ENCODE measurements at places on chromosomes 16 and 17. TPM values are rescaled to one million over a fixed set of nuclear protein-coding genes. Genes with fewer than 3 reads are reported as not detected.

DNA sequence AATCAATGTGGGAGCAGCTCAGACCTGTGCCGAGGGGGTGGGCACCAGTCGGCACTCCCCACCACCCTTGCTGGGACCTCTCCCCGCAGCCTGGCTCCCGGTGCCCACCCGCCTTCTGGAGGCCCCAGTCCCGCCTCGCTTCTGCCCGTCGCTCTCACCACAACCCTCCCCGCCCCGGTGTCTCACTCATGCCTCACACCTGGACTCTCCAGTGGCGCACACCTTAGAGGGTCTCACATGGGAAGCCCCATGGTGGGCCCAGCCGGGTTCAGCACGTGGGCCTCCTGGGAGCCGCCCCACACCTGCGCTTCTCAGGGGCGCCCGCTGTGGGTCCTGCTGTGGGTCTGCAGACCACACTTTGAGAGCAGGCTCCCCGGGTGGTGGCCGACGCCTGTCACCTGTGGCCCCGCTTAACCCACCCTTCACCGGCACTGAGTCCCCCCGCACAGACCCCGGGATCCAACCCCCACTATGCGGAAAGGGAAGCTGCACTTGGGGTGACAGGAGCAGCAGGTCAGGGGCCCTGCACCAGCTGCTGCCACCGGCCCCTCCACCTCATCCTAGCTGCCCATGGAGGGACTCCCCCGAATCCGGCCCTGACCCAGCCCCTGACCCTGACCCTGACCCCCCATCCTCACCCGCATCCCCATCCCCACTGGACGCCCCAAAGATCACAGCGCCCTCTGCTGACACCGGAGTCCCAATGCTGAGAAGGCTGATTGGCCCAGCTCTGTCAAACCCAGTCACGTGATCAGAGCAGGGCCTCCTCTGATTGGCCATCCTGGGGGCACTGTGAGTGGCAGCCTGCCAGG, 27.4 kb upstream of the SLC38A10 start:
- no peaks in the 10 kb centered on the region for H3K27me3 ChIP-seq
- no peak overlapping the region for H3K27ac ChIP-seq
- H3K36me3 ChIP-seq, result no peaks in the 10 kb centered on the region
- no peak overlapping the region for H3K4me3 ChIP-seq

Gene HLF
- total RNA-seq, result 31.8 TPM

- H3K36me3 ChIP-seq, result no peaks in the 10 kb centered on the region
- H3K27ac ChIP-seq, result no peak overlapping the region
- DNase-seq, result peak; percentile 69
- no peak overlapping the region for H3K4me3 ChIP-seq
- no peaks in the 10 kb centered on the region for H3K27me3 ChIP-seq
These were observed 41.7 kb upstream of the JPH3 start for GRCh38 chr16:87560428-87561199.

GRCh38 chr17:27520491-27521185, 64.4 kb downstream of the KSR1 start:
- H3K4me1 ChIP-seq, result peaks cover 16% of the 10 kb centered on the region
- H3K4me3 ChIP-seq, result no peak overlapping the region
- no peaks in the 10 kb centered on the region for H3K27me3 ChIP-seq
- no peak overlapping the region for H3K27ac ChIP-seq

GRCh38 chr17:50238601-50239280, 35.5 kb upstream of the TMEM92 start:
- DNase-seq, result no peak
- no peak overlapping the region for H3K4me3 ChIP-seq
- H3K27me3 ChIP-seq, result no peaks in the 10 kb centered on the region
- H3K36me3 ChIP-seq, result no peaks in the 10 kb centered on the region
- H3K4me1 ChIP-seq, result no peaks in the 10 kb centered on the region
- H3K27ac ChIP-seq, result no peak overlapping the region

Gene HAP1
- total RNA-seq, result 0.58 TPM

- H3K4me1 ChIP-seq, result peaks cover 18% of the 10 kb centered on the region
- H3K4me3 ChIP-seq, result peak overlapping the region; percentile 49
- H3K27me3 ChIP-seq, result no peaks in the 10 kb centered on the region
- no peak overlapping the region for H3K27ac ChIP-seq
These were observed 31.4 kb downstream of the ACTG1 start for GRCh38 chr17:81481073-81481799.

Gene RCVRN
- 0.17 TPM for total RNA-seq

- no peak overlapping the region for H3K4me3 ChIP-seq
- no peaks in the 10 kb centered on the region for H3K4me1 ChIP-seq
- no peaks in the 10 kb centered on the region for H3K27me3 ChIP-seq
These were observed 627.6 kb downstream of the MAF start for GRCh38 chr16:78972986-78973385.

Gene CACNG3
- total RNA-seq, result not detected

GRCh38 chr16:4743226-4743878, 9.0 kb downstream of the DNAAF8 start:
- no peak for DNase-seq
- H3K27me3 ChIP-seq, result no peaks in the 10 kb centered on the region
- no peak overlapping the region for H3K27ac ChIP-seq
- H3K36me3 ChIP-seq, result no peaks in the 10 kb centered on the region
- no peak overlapping the region for H3K4me3 ChIP-seq
- no peaks in the 10 kb centered on the region for H3K4me1 ChIP-seq

DNA sequence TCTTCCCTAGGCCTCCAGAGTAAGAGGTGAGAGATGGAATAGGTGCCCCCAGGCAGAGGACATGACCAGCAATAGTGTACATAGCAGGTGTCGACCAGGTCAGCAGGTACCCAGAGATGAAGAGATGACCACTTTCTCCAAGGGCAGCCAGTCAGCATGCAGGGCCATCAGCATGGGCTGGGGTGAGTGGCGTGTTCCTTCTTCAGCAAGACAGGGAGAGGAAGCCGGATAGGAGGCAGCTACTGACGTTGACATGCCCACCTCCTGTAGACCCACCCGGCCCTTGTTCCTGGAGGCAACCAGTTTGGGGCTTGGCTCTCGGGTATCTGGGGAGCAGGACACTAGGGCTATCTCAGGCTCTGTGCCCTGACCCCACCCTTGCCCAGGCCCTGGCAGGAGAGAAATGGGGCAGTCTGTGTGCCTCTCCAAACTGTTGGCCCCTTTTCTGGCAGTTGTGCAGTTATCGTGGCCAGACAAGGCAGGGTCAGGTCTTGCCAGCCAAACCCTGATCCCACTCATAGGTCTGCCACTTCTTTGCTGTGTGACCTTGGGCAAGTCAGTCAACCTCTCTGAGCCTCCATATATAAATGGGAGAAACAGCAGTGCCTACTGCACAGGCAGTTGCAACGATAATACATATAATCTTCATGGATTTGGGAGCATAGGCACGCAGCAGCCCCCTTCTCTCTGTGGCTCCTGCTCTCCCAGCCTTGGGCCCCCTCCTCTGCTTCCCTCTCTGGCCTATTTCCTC, 1.4 kb upstream of the NDRG4 start:
- peaks cover 4% of the 10 kb centered on the region for H3K4me1 ChIP-seq
- H3K27ac ChIP-seq, result no peak overlapping the region
- no peaks in the 10 kb centered on the region for H3K36me3 ChIP-seq
- peaks cover 28% of the 10 kb centered on the region for H3K27me3 ChIP-seq
- no peak for DNase-seq
- no peak overlapping the region for H3K4me3 ChIP-seq

- H3K27ac ChIP-seq, result no peak overlapping the region
- H3K27me3 ChIP-seq, result no peaks in the 10 kb centered on the region
- no peak overlapping the region for H3K4me3 ChIP-seq
These were observed 10.4 kb downstream of the UBALD2 start for GRCh38 chr17:76275382-76276068.

Gene G6PC1
- total RNA-seq, result not detected

- H3K27ac ChIP-seq, result no peak overlapping the region
- no peaks in the 10 kb centered on the region for H3K36me3 ChIP-seq
- peaks cover 12% of the 10 kb centered on the region for H3K4me1 ChIP-seq
- H3K4me3 ChIP-seq, result no peak overlapping the region
- no peaks in the 10 kb centered on the region for H3K27me3 ChIP-seq
- no peak for DNase-seq
These were observed 31.9 kb downstream of the TENT4B start for GRCh38 chr16:50185005-50185505.

DNA sequence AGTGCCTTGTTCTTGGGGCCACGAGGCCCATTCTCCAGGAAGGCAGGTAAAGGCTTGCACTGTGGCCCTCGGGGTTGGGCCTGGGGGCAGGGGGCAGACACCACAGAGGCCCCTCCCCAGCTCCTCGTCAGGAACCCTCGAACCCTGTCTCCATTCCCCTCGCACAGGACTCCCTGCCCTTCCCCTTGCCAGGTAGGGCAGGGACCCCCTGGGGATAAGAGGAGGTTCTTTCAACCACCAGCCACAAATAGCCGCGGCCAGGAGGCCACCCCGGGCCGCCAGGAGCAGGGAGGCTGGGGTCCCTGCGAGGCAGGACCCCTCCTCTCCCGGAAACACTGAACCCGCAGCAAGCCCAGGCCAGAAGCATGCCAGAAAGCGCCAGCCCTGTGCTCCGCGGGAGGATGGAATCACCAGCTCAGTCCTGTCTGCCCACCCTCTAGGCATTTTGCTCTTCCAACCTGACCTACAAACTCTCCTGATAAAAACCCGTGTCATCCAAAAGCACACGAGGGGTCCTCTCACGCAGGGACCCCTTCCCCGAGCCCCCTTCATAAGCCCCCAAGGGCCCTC, 45.6 kb downstream of the SLC47A1 start:
- DNase-seq, result no peak
- no peaks in the 10 kb centered on the region for H3K36me3 ChIP-seq
- no peak overlapping the region for H3K4me3 ChIP-seq
- peaks cover 6% of the 10 kb centered on the region for H3K27me3 ChIP-seq
- no peaks in the 10 kb centered on the region for H3K4me1 ChIP-seq

Gene SEPTIN12
- total RNA-seq, result not detected

- H3K27ac ChIP-seq, result no peak overlapping the region
- no peak overlapping the region for H3K4me3 ChIP-seq
- H3K27me3 ChIP-seq, result no peaks in the 10 kb centered on the region
- DNase-seq, result no peak
- H3K36me3 ChIP-seq, result no peaks in the 10 kb centered on the region
These were observed 727.5 kb downstream of the KCNJ2 start for GRCh38 chr17:70896843-70897242.

- H3K27ac ChIP-seq, result peak overlapping the region; percentile 52
- H3K4me1 ChIP-seq, result peaks cover 13% of the 10 kb centered on the region
- H3K4me3 ChIP-seq, result peak overlapping the region; percentile 20
These were observed 15.7 kb downstream of the ETV4 start for GRCh38 chr17:43530288-43531081.

GRCh38 chr16:19559242-19559910, 3.9 kb downstream of the VPS35L start:
- no peak for DNase-seq
- H3K27ac ChIP-seq, result no peak overlapping the region
- H3K27me3 ChIP-seq, result no peaks in the 10 kb centered on the region
- H3K36me3 ChIP-seq, result no peaks in the 10 kb centered on the region

GRCh38 chr16:7313170-7313569, 19.5 kb upstream of the RBFOX1 start:
- peaks cover 12% of the 10 kb centered on the region for H3K27me3 ChIP-seq
- H3K4me1 ChIP-seq, result no peaks in the 10 kb centered on the region
- H3K27ac ChIP-seq, result no peak overlapping the region
- H3K4me3 ChIP-seq, result no peak overlapping the region
- no peak for DNase-seq
- no peaks in the 10 kb centered on the region for H3K36me3 ChIP-seq

DNA sequence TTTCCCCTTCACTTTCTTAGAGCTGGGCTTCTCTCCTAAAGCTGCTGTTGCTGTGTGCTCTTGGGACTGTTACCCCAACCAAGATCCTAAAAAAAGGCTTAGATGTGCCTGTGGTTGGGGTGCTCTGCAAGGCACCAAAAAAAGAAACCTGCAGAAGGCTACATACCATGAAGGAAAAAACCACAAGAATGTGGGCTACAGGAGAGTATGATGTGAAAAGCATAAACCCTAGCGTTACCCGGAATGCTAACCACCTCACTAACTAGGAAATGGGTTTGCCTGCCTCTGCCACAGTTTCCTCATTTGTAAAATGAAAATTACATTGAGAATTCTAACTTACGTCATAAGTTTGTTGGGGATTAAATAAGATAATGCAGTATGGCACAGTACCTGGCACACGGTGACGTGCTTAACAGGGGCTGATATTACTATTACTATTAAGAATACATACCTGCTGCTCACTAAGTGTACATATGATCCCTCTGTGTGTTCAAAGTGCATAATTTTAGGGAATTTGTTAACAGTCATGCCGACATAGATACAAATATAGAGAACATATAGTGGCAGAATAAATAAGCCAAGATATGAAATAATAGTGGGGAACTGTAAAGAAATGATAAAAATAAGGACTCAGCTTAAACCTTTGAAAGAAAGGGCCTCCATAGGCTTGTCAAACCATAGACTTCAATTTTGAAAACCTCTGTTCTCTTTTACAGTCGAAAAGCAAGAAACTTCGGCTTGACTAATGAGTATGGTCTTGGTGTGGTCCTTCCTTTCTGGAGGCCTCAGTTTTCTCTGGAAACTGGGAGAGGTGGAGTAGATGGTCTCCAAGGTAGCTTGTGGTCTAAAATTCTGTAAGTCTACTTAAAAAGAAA, 177.8 kb upstream of the TBX2 start:
- peak overlapping the region; percentile 34 for H3K27ac ChIP-seq
- peaks cover 31% of the 10 kb centered on the region for H3K4me1 ChIP-seq
- H3K27me3 ChIP-seq, result no peaks in the 10 kb centered on the region
- DNase-seq, result no peak
- no peaks in the 10 kb centered on the region for H3K36me3 ChIP-seq

- no peak overlapping the region for H3K4me3 ChIP-seq
- no peaks in the 10 kb centered on the region for H3K27me3 ChIP-seq
- H3K27ac ChIP-seq, result no peak overlapping the region
These were observed 102.7 kb downstream of the CLEC16A start for GRCh38 chr16:11047057-11047456.

Gene NGFR
- total RNA-seq, result 0.78 TPM

Gene NRN1L
- 0.69 TPM for total RNA-seq

Gene KRTAP9-8
- total RNA-seq, result not detected

Data from upper lobe of right lung (tissue), 1 donor.